Stimulated activated CD4-positive, alpha-beta T cell treated with anti-CD3 and anti-CD28 coated beads, Interleukin-12 subunit alpha, Interleukin-12 subunit beta, amount 100 ng/mL, for 4 hours (primary cell): ENCODE measurements at places on chromosomes 7 and 10.

- no peak for DNase-seq
Measured at GRCh38 chr10:103643381-103643780, 149.9 kb downstream of the NEURL1 start.

- peak; percentile 41 for DNase-seq
Measured at GRCh38 chr7:77537136-77537777, at the start of gene PTPN12. Gene PTPN12 (plus strand): TSS chr7:77537295. CDS start chr7:77537547, 252 bp downstream.

GRCh38 chr7:109745677-109746410 is 1176.2 kb downstream of the DNAJB9 start:
- DNase-seq: no peak

GRCh38 chr10:9951481-9952257 is 1066.0 kb upstream of the CELF2 start:
- DNase-seq: no peak

GRCh38 chr10:117175215-117175900 is 21.9 kb upstream of the KCNK18 start:
- peak; percentile 38 for DNase-seq

- DNase-seq: no peak
Measured at GRCh38 chr10:27192284-27192683, 37.1 kb downstream of the MASTL start.

GRCh38 chr10:131433568-131433967 is 122.0 kb upstream of the TCERG1L start:
- no peak for DNase-seq

- no peak for DNase-seq
Measured at GRCh38 chr7:121510858-121511482, 114.9 kb upstream of the FAM3C start.

DNA sequence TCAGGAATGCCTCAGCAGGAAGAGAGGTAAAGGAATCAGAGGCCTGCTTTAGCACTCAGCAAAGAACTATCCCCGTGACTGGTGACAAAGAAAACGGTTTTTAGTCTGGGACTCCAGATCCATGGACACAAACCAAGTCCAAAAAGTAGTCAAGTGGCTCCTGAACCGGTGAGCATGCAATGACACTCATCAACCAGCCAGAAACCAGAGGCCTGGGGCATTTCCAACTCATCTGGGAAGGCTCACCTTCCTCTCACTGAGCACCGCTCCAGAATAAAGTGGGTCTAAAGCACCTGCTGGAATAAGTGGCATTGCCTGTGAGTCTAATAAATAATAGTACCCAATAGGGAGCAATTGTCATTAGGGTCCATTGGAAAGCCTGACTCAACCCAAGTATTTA is 17.9 kb upstream of the UCN3 start:
- no peak for DNase-seq
